ENCODE measurements at places on chromosomes 16 and 17.
A peak's percentile ranks its signal among the peaks of the same experiment; 100 is the strongest.

DNA sequence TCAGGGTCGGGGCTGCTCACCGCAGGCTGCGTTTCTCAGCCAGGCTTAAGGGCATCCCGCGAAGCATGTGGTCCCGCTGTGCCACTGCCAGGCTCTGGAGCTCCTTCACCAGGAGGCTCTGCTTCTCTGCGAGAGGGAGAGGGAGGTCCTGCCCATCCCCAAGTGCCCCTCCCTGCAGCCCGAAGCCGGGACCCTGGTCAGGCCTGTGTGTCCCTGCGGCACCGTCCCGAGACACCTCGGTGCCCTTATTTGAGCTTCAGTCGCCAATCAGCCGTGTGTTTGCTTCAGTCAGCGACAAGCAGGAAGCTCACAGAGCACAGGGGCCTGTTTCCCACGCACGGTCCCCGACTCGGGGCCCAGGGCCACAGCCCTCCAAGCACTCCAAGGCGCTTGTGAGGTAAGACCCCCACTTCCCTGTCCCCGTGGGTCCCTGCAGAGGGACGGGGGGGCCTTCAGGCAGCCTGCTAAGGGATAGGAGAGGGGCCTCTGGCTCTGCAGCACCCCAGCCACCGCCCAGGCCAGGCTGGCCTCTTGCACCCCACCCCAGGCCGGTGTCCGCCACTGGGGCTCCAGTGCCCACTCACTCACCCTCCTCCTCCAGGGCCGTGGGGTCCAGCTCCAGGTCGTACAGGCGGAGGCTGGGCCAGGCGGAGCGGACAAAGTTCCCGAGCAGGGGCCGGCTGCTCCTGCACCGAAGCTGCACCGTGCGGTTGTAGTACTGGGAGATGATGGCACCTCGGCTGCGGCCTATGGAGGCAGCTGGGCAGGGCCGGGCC, 3.2 kb downstream of the TMC6 start:
- DNase-seq: no peak

- DNase-seq: no peak
Observed at GRCh38 chr17:79046916-79047280, 22.9 kb downstream of the C1QTNF1 start.

GRCh38 chr16:72910875-72911274, 137.1 kb downstream of the ZFHX3 start:
- no peak for DNase-seq

DNA sequence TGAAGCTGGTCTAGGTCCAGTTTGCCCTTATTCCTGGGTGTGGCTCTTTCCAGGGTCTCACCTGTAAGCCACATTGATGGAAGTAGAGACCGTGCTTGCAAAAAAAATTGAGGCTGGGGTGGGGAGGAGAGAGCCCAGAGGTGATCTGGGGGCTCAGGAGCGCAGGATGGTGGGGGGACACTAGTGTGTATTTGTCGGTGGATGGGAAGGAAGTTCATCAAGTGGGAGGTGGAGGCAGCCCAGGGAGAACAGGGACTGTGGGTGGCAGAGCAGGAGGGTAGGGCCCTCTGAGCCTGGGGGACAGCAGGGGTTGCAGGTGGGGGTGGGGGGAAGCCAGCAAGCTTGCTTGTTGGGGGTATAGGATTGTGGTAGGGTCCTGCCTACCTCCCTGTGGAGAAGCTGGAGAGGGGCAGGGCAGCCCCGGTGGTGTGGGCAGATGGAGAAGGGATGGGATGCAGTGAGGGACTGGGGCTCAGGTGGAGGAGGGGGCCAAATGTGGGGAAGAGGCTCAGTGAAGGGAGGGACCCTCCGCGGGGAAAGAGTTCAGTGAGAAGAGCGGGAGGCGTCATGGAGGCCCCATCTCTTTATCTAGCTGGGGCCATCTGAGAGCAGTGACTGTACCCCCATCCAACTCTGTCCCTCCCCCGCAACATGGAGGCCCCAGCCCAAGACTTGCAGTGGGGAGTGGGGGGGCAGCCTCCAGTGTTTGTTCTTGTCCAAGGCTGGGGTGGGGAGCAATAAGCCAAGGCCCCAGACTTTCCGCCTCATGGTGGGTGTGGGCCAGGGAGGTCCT, 17.2 kb upstream of the TMEM92 start:
- no peak for DNase-seq

- DNase-seq: no peak
Observed at GRCh38 chr17:13420418-13420826, 181.3 kb downstream of the HS3ST3A1 start.

DNA sequence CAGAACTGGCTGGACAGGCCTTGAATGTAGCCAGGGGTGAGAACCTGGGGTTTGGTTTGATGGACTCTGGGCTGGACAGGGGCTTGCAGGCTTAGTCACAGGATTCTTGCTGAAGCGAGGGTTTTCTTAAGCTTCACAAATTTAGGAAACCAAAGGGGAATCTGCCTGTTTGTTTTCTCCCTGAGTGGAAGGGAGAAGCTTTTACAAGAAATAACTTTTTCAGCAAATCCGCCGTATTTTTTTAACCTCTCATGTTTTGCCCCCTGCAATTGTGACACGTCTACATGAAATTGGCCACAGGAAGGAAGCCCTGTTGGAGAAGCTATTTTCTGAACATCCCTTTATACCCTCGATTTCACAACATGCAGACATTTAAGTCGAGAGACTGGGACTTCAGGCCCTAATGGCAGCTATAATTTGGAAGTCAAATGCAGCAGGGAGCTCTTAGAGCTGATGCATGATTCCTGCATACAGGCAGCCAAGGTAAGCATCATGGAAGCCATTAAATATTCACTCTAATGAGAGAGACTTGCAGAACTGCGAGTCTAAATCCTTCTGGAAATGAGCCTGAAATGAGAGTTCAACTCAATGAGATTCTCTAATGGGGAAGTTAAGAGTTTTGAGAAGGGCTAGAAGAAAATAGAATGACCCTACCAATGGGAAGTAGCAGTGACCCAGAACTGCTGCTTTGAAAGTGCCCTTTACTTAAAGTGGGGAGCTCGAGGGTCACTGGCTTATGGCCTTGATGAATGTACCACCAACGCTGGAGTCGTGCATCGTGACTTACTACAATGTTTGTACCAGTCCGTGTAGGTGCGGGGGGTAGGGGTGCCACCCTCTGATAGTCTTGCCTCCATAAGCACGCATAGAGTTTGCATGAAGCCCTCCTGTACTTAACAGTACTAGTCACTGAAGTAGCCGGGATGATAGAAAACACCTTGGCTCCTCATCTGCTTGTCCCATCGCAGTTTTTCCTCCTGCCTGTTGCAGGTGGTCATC, 45.1 kb upstream of the IRF8 start:
- no peak for DNase-seq

DNA sequence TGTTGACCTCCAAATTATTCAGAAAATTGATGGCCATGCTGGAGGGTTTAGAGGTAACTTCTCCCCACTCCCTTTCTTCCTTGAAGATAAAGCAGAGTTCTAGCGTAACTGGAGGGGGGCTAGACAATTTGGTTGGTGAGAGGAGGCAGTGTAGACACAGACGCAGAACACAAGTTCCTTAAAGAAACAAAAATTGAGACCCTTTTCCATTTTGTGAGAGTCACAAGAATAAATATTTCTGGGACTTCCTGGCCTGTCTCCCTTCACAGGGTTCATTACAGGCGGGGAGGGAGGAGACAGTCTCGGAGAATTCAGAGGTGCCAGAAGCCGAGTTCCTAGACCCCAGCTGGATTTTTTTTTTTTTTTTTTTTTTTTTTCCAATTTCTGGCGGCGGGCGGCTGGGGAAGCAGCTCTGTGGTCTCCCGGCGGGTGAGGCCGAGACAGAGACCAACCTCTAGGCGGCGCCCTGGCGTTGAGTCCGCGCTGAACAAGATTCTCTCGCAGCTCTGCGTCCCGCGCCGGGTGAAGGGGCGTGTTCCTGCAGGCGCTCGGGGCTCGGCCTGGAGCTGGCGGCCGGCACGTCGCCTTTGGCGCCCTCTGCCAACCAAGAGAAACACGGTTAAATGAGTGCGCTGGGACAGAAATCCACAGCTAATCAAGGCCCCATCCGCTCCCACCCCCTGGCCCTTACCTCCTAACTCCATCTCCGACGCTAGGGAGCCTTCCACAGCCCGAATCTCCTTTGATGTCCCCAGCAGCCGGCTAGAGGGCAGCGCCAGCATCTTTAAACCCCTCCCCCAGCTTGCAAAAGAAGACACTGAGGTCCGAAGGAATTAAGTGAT, 10.2 kb upstream of the HOXB9 start:
- no peak for DNase-seq

DNA sequence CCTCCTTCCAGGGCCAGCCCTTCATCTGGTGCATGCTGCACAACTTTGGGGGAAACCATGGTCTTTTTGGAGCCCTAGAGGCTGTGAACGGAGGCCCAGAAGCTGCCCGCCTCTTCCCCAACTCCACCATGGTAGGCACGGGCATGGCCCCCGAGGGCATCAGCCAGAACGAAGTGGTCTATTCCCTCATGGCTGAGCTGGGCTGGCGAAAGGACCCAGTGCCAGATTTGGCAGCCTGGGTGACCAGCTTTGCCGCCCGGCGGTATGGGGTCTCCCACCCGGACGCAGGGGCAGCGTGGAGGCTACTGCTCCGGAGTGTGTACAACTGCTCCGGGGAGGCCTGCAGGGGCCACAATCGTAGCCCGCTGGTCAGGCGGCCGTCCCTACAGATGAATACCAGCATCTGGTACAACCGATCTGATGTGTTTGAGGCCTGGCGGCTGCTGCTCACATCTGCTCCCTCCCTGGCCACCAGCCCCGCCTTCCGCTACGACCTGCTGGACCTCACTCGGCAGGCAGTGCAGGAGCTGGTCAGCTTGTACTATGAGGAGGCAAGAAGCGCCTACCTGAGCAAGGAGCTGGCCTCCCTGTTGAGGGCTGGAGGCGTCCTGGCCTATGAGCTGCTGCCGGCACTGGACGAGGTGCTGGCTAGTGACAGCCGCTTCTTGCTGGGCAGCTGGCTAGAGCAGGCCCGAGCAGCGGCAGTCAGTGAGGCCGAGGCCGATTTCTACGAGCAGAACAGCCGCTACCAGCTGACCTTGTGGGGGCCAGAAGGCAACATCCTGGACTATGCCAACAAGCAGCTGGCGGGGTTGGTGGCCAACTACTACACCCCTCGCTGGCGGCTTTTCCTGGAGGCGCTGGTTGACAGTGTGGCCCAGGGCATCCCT, 7.4 kb downstream of the NAGLU start:
- no peak for DNase-seq

- DNase-seq: no peak
Observed at GRCh38 chr17:75032720-75033280, 14.0 kb downstream of the ATP5PD start.

DNA sequence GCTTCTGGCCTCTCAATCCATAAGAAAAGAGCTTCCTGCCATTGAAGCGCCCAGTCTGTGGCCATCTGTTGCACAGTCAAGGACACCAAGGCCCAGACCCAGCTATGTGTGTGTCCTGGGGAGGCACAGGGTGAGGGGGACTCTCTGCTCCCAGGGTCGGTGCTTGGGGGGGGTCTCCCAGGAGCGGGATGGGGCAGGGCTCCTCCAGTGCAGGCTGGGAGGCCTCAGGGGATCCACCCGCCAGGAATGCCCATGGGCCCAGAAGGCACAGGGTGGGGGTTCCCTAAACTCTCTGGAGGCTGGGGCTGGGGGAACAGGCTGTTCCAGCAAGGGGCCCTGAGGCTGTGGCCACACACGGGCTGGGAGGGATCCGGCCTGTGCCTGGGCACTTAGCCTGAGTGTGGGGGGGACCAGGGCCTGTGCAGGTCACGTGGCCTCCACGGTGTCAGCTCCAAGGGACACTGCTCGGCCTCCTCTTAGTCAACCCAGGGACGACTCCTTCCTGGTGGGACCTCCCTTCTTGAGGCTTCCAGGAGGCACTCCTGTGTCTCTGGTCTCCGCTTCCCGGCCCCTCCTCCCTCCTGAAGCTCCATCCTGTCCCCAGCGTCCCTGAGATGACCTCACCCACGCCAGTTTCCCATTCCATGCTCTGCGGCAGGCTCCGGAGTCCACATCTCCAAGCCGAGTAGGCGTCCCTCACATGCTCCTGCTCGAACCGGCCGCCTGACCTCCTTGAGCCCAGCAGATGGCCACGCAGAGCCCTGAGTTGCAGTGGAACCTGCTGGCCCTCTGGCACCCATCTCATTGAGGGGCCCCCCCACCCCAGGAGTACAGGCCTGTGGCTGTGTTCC, 23.1 kb upstream of the BAHCC1 start:
- no peak for DNase-seq

GRCh38 chr17:2438823-2439222, 38.0 kb upstream of the MNT start:
- no peak for DNase-seq

GRCh38 chr16:11586378-11586855, 302 bp downstream of the LITAF start:
- peak; percentile 41 for DNase-seq

DNA sequence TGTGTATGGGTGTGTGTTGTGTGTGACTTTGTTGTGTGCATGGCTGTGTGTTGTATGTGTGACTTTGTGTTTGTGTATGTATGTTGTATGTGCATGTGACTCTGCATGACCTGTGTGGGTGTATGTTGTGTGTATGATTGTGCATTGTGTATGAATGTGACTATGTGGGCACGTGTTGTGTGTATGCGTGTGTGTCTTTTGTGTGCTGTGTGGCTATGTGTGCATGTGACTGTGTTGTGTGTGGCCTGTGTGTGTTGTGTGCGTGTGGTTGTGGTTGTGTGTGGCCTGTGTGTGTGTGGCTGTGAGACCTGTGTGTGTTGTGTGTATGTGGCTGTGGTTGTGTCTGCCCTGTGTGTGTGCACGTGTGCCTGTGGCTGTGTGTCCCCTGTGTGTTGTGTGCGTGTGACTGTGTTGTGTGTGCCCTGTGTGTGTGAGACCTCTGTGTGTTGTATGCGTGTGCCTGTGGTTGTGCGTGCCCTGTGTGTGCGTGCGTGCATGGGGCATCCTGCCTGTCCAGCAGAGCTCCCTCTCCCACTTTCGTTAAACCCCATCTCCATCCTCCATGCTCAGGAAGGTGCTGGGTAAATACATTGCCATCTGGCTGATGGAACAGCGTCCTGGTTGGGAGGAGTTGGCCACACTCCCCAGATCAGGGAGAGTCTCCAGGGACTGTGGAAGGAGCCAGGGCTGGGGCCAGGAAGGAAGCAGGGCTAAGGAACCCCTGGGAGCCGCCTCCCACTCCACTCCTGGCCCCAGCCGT, 90.1 kb upstream of the GSE1 start:
- DNase-seq: peak; percentile 51
